Transverse colon (tissue), 4 donors: ENCODE measurements at places on chromosomes 7 and 10. TPM values are rescaled to one million over a fixed set of nuclear protein-coding genes. Genes with fewer than 3 reads are reported as not detected.

Gene RBP4
- 3.4 TPM for total RNA-seq

- DNase-seq, result no peak
Observed at GRCh38 chr7:127890726-127891125, 140.5 kb downstream of the LRRC4 start.

DNA sequence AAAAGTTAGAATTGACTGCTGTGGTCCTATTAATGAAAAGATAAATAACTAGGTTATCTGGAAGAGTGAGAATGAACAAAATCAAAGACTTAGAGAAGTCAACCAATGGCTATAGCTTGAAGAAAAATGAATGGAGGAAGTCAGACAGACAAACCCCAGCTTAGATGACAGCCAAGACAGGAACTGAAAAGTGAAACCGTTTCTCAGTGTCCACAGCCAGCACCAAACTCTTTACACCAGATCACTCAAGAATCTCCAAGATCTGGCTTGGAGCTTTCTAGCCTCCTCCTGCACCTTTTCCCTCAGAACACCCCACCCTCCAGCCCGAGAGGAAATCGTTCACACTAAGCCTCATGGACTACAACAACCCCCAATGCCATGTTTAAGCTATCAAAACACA, 167.0 kb downstream of the SFMBT2 start:
- DNase-seq, result no peak

Gene HTR7
- total RNA-seq, result 1.3 TPM

- no peak for DNase-seq
Observed at GRCh38 chr7:131249483-131249882, 78.2 kb upstream of the MKLN1 start.
